WTC11 (cell line): ENCODE measurements at places on chromosomes 7 and 10. TPM values are rescaled to one million over a fixed set of nuclear protein-coding genes. Genes with fewer than 3 reads are reported as not detected.

GRID2IP gene
- total RNA-seq, result 3.0 to 4.8 TPM (median 4.6 TPM) in 3 replicates

CELF2 gene
- 16.8 to 24.6 TPM (median 17.8 TPM) in 3 replicates for total RNA-seq

TRDMT1 gene
- 10.6 to 11.7 TPM (median 11.0 TPM) in 3 replicates for total RNA-seq

ZNF503 gene
- 0.25 to 0.39 TPM (median 0.34 TPM) in 3 replicates for total RNA-seq

SAMD9 gene
- 0.11 to 0.14 TPM (median 0.11 TPM) in 3 replicates for total RNA-seq

DNA sequence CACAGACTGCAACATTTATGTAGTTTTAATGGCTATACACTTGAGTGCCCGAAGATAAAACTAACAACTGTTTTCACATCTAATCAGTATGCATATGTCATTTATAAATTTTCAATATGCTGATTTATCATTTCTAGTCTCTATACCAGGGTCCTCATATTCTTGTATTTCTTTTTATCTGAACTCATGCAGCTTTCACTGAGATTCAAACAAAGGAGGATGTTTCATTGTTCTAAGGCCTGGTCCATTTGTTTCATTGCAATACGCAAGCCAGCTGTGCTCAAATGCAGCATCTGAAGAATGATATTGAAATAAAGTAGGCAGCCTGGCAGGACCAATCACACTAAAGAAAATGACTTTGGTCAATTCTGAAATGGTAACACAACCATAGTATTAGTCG is 31.7 kb downstream of the MAGI2 start:
- no peak overlapping the region for H3K4me3 ChIP-seq
- H3K4me1 ChIP-seq, result no peaks in the 10 kb centered on the region
- H3K27ac ChIP-seq, result no peak overlapping the region
- no peak for DNase-seq
- no peaks in the 10 kb centered on the region for H3K36me3 ChIP-seq

- no peaks in the 10 kb centered on the region for H3K27me3 ChIP-seq
- H3K4me1 ChIP-seq, result no peaks in the 10 kb centered on the region
- H3K36me3 ChIP-seq, result no peaks in the 10 kb centered on the region
- DNase-seq, result no peak
These were observed 58.3 kb upstream of the EGFR start for GRCh38 chr7:54960517-54960916.

DNA sequence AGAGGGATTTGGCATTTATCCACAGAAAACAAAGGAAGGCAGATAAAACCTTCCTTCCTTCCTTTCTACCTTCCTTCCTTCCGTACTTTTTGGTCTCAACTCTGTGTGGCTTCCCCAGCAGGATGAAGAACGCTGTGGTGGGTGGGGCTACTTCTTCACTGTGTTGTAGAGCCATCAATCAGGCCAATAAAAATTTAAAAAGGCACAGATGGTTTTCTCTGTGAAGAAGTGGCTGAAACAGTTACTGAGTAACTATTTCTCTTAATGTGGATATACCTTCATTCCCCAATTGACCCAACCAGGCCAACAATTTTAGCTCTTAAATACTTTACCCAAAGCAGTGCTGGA is 75.8 kb downstream of the ZNF92 start:
- no peaks in the 10 kb centered on the region for H3K4me1 ChIP-seq
- H3K36me3 ChIP-seq, result peaks cover 26% of the 10 kb centered on the region
- H3K4me3 ChIP-seq, result no peak overlapping the region
- no peak overlapping the region for H3K27ac ChIP-seq

DNA sequence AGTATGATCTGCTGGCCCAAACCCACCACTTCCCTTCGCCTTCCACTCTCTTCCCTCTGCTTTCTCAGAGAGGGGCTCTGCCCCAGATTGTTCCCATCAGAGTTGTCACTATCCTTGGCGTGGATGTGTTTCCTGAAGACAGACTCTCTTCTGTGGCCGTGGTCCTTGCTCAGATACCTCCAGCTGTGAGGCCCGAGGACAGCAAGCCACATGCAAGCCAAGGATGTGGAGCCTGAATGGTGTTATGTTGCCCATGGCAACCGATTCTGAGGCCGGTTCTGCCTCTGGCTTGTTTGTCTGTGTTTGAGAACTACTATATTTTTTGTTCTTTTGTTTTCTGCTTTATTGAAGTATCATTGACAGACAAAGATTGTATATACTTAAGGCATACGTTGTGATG is 247.4 kb upstream of the PODXL start:
- no peak for DNase-seq
- no peaks in the 10 kb centered on the region for H3K36me3 ChIP-seq
- peaks cover 2% of the 10 kb centered on the region; the same call in 1 of the 2 replicates for H3K27me3 ChIP-seq
- no peak overlapping the region for H3K27ac ChIP-seq
- no peak overlapping the region for H3K4me3 ChIP-seq

DNA sequence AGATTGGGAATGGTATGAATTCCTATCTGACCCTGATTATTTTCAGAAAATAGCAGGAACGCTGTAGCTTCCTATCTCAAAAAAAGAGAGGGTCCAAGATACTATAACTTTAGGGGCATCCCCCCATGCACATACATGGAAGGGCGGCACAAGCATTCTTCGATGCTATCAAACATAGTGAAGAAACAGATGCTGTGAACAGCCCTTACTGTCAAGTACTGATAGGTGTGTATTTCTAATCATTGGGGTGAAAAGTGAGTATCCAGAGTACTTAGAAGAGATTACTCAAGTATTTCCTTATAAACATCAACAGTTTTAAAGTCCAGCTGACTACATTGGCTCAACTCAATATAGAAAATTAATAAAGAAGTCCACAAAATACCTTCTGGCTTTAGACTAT is 17.0 kb upstream of the NUP42 start:
- no peaks in the 10 kb centered on the region for H3K27me3 ChIP-seq
- DNase-seq, result no peak
- H3K27ac ChIP-seq, result no peak overlapping the region

GRCh38 chr7:19107356-19108146 is 9.9 kb downstream of the TWIST1 start:
- peaks cover 69% of the 10 kb centered on the region for H3K4me1 ChIP-seq
- peak; percentile 50 for DNase-seq
- H3K27me3 ChIP-seq, result peaks cover 100% of the 10 kb centered on the region
- H3K27ac ChIP-seq, result no peak overlapping the region
- peak overlapping the region; percentile 76 for H3K4me3 ChIP-seq

- peaks cover 15% of the 10 kb centered on the region for H3K4me1 ChIP-seq
- no peaks in the 10 kb centered on the region for H3K27me3 ChIP-seq
- H3K4me3 ChIP-seq, result no peak overlapping the region
- no peaks in the 10 kb centered on the region for H3K36me3 ChIP-seq
These were observed 115.2 kb downstream of the SORBS1 start for GRCh38 chr10:95445837-95446486.

DNA sequence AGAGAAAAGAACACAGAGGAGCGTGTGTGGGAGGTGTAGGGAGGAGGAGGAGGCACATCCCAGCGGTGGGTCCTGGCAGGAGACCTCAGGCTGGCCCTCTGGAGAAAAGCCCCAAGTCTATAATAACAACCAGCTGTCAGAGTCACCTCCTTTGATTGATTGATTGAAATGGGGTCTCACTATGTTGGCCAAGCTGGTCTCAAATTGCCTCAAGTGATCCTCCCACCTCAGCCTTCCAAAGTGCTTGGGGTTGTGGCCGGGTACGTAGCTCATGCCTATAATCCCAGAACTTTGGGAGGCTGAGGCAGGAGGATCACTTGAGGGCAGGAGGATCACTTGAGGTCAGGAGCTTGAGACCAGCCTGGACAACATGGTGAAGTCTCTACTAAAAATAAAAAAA is 103.0 kb upstream of the ANLN start:
- H3K27ac ChIP-seq, result peak overlapping the region; percentile 65; the same call in 1 of the 2 replicates
- H3K4me1 ChIP-seq, result peaks cover 53% of the 10 kb centered on the region
- no peaks in the 10 kb centered on the region for H3K27me3 ChIP-seq
- H3K36me3 ChIP-seq, result peaks cover 15% of the 10 kb centered on the region
- H3K4me3 ChIP-seq, result no peak overlapping the region

GRCh38 chr7:30276203-30276900 is 8.0 kb upstream of the ZNRF2 start:
- peak; percentile 60 for DNase-seq
- H3K27ac ChIP-seq, result no peak overlapping the region
- no peaks in the 10 kb centered on the region for H3K27me3 ChIP-seq
- peaks cover 11% of the 10 kb centered on the region for H3K4me1 ChIP-seq

DNA sequence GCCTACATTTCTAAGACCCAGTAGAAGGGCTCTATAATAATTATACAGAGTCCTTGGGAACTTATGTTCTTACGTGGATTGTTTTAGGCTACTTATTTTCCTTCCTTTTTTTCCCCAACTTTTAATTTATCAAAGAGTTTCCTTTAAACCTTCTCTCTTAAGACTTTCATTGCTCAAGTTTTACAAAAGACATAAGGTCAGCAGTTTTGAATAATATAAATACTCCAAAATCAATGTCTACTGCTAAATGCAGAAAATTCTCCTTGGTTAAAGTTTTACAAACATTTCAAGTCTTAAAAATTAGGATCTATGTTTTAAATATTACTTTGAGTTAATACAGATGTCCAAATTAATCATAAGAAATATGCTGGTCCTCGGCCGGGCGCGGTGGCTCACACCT is 97.0 kb downstream of the LARP4B start:
- H3K4me1 ChIP-seq, result no peaks in the 10 kb centered on the region
- DNase-seq, result no peak
- no peak overlapping the region for H3K4me3 ChIP-seq
- no peak overlapping the region for H3K27ac ChIP-seq
